ENCODE measurements at places on chromosomes 13 and 19. TPM values are rescaled to one million over a fixed set of nuclear protein-coding genes. Genes with fewer than 3 reads are reported as not detected.

DNA sequence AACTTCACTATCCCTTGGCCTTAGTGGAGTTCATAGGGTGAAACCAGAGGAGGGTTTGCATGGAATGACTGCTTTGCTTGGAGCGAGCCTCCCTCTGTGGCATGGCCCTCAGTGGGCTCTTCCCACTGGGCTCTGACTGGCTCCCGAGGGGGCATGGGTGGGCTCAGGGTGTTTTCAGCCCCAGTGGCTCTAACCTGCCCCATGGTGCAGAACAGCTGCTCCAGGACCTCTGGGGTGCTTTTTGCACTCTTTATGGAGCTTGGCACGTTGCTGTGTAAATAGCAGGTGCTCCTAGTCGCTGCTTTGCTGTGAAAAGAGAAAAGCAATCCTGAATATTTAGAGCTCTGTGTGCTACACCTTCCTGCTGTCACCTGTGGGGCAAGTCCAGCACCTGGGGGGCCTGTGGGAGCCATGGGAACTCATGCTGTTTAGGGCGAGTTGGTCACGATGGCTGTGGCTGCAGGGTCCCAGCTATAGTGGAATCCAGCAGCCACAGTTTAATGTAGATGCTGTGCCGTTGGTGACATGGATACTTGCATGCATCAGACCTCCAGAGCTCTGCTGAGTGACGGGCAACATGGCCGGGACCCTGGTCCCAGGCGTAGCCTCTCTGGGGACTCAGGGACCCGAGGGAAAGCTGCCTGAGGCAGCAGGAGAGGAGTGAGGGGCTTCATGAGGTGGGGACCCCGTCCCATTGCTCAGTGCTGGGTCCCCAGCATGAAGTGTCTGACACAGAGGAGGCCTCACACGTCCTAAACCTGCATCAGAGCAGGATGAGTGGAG, 14.3 kb upstream of the MCF2L start:
- H3K27ac ChIP-seq = no peak overlapping the region
- no peaks in the 10 kb centered on the region for H3K36me3 ChIP-seq
- H3K27me3 ChIP-seq = peaks cover 63% of the 10 kb centered on the region
- no peak for DNase-seq
- H3K4me1 ChIP-seq = peaks cover 11% of the 10 kb centered on the region

- H3K27me3 ChIP-seq = no peaks in the 10 kb centered on the region
- no peak for DNase-seq
- H3K27ac ChIP-seq = no peak overlapping the region
- H3K4me1 ChIP-seq = peaks cover 20% of the 10 kb centered on the region
- peaks cover 34% of the 10 kb centered on the region for H3K36me3 ChIP-seq
- no peak overlapping the region for H3K4me3 ChIP-seq
Observed at GRCh38 chr19:14408491-14409145, 10.5 kb downstream of the DDX39A start.

DNA sequence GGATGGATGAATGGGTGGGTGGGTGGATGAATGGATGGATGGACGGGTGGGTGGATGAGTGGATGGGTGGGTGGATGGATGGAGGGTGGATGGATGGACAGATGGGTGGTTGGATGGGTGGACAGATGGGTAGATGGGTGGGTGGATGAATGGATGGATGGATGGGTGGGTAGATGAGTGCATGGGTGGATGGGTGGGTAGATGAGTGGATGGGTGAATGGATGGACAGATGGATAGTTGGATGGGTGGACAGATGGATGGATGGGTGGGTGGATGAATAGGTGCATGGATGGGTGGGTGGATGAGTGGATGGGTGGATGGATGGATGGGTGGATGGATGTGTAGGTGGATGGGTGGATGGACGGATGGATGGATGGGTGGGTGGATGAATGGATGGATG, 17.8 kb downstream of the SHC2 start:
- peaks cover 14% of the 10 kb centered on the region for H3K36me3 ChIP-seq
- H3K27me3 ChIP-seq = no peaks in the 10 kb centered on the region
- H3K27ac ChIP-seq = no peak overlapping the region
- no peaks in the 10 kb centered on the region for H3K4me1 ChIP-seq
- no peak for DNase-seq
- no peak overlapping the region for H3K4me3 ChIP-seq

DNA sequence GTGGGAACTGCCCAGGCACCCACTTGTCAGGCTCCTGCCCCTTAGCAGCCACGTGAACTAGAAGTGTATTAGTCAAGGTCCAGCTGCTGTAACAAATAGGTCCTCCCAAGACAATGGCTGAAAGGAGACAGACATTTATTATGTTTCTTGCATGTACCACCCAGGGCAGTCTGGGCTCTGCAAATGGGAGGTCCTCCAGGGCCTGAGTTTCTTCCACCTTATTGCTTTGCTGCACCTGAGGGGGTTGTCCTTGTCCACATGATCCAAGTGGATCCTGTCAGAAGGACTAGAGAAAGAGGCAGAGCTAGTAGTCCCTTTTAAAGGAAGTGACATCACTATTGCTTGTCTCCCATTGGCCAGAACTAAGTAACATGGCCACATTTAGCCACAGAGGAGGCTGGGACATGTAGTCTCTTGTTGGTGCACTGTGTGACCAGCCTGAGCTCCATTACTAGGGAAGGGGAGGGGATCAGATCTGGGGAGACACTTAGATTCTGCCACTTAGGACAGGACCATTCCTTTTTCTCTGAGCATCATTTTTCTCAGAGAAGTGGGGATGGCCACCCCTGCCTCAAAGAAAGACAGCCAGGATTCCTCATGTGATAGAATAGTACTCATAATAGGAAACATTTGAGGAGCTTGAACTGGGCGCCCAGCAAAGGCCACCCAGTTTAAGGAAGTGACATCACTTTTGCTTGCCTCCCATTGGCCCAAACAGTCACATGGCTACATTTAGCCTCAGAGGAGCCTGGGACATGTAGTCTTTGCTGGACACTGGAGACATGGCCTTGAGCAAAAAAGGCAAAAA, 15.1 kb downstream of the CC2D1A start:
- no peaks in the 10 kb centered on the region for H3K27me3 ChIP-seq
- peaks cover 43% of the 10 kb centered on the region for H3K36me3 ChIP-seq
- no peaks in the 10 kb centered on the region for H3K4me1 ChIP-seq
- no peak overlapping the region for H3K27ac ChIP-seq
- DNase-seq = no peak

DNA sequence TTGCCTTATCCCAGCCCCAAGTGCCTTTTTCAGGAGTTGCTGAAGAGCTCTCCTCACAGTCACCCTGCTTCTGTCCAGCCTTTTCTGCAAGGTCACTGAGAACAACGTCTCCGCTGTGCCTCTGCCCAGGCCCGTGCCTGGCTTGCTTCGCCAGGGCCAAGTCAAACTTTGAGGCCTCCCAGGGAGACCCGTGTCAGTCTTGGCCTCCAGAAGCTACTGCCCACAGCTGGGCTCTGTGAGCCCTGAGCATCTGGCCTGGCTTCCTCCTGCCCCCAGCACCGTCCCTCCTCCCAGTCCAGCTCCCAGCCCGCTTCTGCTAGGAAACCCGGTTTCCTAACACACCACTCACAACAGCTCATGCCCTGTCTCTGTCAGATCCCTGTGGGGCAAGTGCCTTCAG, 165.9 kb downstream of the TEX29 start:
- H3K27me3 ChIP-seq = no peaks in the 10 kb centered on the region
- no peak overlapping the region for H3K27ac ChIP-seq
- DNase-seq = peak; percentile 82

DNA sequence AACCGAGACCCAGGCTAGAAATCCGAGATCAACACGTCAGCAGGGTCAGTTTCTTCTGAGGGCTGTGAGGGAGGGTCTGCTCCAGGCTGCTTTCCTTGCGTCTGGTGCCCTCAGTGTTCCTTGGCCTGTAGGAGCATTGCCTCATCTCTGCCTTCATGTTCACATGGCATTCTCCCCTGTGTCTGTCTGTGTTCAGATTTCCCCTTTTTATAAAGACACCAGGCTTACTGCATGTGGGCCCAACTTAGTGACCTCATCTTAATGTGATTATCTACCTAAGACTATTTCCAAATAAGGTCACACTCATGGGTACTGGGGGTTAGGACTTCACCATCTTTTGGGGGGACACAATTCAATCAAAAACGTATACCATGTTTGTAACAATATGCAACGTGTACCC, 57.2 kb upstream of the C1QTNF9 start:
- H3K36me3 ChIP-seq = no peaks in the 10 kb centered on the region
- H3K27me3 ChIP-seq = no peaks in the 10 kb centered on the region
- H3K27ac ChIP-seq = no peak overlapping the region
- H3K4me3 ChIP-seq = no peak overlapping the region
- no peak for DNase-seq

ZNF100 gene
- total RNA-seq = 6.3 TPM

TSSK6 gene
- 1.7 TPM for total RNA-seq

CYP2A6 gene
- total RNA-seq = not detected

CYP2F1 gene
- total RNA-seq = not detected
